ENCODE measurements at places on chromosomes 5 and 9.

- DNase-seq = no peak
These were observed 44.8 kb downstream of the VCAN start for GRCh38 chr5:83516377-83516776.

GRCh38 chr5:10536931-10537579 is 26.8 kb upstream of the ANKRD33B start:
- DNase-seq = no peak

DNA sequence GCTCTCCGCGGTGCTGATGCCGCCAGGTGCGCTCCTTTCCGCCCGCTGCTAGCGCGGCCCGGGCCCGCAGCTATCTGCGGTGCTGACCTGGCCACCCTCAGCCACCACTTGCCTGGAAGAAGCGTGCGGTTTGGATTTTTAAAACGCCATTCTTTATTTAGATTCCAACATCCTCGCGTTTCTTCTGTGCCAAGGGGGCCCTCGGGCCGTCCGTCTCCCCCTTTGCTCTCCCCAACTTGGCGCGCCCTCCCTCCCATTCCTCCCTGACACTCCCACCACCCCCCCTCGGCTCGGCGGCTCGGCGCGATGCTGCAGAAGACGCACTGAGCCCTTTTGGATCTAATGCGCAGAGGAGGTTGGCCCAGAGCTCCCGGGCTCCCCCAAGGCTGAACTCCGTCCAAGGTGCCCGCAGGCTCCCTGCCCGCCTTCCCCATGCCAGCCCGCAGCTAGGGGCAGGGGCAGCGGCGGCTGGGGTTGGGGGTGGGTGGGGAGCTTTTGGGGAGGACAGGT is at the start of gene BARHL1:
Gene BARHL1, plus strand, starts transcription at position 331 of the 510 bp plus-strand sequence. CDS start 192 bp downstream, outside the sequence.
- DNase-seq = no peak

DNA sequence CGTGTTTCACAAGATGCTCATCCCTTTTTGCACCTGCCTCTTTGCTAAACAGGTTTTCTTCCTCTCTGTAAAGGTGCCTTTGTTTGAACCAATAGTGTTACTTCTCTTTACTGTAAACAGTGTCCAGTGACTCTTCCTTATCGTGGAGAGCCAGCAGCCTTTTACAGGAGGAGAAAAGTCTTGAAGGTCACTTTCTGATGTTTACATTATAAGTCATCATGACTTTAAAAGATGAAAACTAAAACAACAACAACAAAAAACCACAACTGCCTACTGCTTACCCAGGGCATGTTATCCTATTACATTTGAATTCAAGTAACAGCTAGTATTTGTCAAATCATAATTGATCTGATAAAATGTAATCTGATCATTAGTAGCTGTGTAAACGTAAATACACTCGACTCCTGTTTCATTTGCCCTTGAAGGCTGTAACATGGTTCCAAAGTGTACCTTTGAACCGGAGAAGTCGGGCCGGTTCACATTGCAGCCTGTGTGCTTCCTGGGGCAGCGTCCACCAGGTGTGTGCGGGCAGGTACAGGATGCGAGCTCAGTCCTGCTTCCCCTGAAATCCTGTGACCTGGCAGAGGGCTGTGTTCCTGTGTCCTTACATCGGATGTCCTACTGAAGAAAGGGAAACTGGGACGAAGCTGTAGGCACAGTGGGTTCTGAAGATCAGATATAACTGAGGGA is 118.1 kb downstream of the C9orf152 start:
- no peak for DNase-seq

GRCh38 chr5:33441241-33442177 is 744 bp downstream of the TARS1 start:
- peak; percentile 29 for DNase-seq

DNA sequence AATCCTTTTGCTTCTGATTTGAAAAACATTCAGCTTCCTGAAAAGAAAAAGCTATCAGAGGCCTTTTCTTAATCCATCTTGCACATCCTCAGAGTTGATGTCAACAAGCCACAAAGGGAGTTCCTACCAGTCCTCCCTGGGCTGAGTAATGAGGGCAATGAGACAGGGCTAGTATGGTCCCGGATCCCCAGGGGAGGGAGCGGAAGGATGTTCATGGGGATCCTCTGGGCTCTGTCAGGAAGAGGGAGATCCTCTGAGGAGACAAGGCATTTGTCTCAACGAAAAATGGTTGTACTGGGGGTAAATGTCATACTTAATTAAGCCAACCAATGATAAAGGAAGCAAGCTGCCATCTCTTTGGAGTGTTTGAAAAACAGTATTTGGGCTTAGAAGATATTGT is 195.3 kb downstream of the DTWD2 start:
- no peak for DNase-seq

GRCh38 chr9:116284518-116284917 is 130.9 kb downstream of the PAPPA start:
- no peak for DNase-seq

GRCh38 chr5:154193283-154193682 is 2.8 kb downstream of the GALNT10 start:
- no peak for DNase-seq

- no peak for DNase-seq
These were observed 14.0 kb downstream of the SEC61B start for GRCh38 chr9:99235926-99236634.

DNA sequence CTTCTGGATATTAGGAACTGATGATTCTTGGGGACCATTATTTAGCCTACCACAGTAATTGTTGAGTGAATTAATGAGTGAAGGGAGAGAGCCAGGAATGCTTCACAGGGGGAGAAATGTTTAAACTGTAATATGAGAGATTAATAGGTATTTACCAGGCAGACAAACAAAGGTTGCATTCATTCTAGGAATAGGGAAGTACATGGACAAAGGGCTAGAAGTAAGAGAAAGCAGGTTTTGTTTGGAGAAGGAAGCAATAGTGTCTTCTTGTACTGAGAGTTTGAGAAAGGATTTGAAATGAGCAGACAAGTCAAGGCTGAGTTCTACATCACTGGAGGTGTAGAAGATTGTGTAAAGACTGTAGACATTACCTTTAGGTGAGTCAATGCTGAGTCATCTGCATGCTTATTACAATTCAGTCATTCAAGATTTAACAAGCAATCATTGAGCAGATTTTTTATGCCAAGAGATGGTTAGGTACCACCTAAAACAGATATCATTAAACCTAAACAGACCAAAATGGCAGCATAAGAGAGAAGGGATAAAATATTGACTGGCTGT is 8.0 kb downstream of the TAF1L start:
- no peak for DNase-seq

- no peak for DNase-seq
These were observed 1.9 kb downstream of the MLANA start for GRCh38 chr9:5892456-5893133.

DNA sequence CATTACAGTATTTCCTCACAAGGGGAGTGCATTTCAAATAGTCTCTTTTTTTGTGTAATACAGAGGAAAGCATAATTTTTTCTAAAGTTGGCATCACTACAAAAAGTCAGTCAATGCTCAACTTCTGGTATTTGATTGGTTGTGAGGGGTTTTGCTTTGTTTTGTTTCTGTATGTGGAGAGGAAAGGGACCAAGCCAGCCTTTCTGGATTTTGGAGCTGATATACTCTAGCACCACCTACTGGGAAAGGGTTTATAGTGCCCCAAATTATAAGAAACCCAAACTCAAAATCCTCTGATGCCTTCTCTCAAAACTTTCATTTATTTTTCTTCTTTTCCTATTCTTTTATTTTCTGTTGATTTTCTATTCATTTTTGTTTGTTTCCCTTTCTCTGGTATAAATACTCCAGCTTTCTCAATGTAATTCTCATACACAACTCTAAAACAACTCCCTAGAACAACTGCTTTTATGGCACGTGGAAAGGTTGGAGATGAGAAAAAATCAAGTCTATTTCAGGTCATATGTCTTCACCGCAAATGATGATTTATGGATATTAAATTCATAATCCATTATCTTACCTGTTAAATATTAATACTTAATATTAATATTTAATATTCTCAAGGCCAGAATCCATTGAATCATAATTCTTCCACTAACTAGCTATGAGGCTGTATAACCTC is 69.5 kb upstream of the ANXA1 start:
- no peak for DNase-seq

GRCh38 chr9:98707166-98708102 is 1.3 kb downstream of the GABBR2 start:
- DNase-seq = no peak

DNA sequence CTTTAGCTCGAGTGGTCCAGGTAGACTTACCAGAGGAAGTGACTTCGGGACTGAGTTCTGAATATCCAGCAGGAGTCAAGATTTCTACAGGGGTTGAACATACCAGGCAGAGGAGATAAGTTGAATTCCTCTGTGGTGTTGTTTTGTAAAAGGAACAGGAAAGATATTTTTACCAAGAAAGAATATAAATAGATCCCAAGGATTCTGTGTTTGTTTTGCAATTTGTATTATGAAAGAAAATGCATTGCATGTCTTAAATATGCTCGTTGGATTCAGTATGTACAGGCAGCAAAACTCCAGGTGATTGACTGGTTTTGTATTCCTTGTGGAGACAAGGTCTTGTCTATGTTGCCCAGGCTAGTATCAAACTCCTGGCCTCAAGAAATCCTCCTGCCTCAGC is 197.8 kb downstream of the FRMD3 start:
- no peak for DNase-seq

DNA sequence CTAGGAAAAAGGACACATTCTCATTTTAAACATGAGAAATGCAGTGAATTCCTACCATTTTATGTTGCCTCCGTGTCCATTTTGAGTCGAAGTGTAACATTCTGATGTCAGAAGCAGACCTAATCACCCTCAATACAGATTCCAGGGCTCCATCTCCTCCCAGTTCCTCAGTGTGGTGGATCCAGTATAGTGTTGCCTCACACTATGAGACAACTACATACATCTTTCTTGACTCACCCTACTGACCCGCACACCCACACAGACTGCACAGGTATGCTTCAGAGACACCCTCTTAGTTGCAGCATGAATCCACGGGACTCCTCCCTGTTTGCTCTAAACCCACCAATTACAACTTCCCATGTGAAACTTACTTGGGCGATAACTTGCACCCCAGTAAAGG is 564.9 kb downstream of the SEMA5A start:
- DNase-seq = no peak

- DNase-seq = no peak
These were observed 175.4 kb upstream of the ACTBL2 start for GRCh38 chr5:57658018-57658417.

GRCh38 chr9:103816146-103816545 is 278.0 kb upstream of the SMC2 start:
- DNase-seq = no peak

DNA sequence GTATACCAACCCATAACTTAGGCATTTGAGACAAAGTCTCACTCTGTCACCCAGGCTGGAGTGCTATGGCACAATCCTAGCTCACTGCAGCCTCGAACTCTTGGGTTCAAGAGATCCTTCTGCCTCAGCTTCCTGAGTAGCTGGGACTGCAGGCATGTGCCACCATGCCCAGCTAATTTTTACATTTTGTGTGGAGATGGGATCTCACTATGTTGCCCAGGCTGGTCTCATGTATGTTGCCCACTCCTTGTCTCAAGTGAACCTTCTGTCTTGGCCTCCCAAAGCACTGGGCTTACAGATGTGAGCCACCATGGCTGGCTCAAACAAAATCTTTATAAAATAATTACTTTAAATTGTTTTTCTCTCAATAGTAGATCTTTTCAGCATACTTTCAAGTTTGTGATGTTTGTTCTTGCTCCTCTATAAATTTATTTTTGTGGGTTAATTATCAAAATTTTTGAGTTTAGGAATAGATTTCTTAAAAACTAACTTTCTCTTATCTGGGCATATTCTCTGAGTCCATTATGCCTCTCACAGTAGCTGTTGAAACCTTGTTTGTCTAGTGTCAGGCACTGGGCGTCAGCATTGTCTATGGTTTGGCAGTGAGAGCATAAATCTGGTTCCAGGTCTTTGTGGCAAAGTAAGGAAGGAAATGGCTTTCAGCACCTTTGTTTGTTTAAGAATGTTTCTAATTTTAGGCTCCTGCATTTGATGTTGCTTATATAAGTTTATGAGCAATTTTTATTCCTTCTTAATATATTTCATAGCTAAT is 38.7 kb downstream of the NLN start:
- peak; percentile 12 for DNase-seq

DNA sequence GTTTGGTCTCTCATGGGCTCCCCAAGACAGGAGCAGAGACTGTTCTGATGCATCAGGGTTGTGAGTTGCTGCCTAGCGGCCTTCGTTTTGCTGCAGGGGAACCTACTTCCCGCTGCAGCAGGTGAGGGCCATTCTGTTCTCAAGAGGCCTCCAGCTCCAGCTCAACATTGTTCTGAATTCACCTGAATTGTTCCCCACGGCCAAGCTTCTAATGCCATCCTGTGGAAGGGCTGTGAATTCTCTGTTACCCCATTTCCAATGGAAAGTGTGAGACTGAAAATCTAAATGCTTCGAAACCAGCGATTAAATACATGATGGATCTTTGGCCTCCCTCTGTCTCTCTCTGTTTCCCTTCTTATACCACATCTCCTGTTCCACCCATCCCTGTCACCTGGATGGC is 349.1 kb upstream of the DAP start:
- no peak for DNase-seq

- DNase-seq = no peak
These were observed 75.6 kb upstream of the ZSWIM6 start for GRCh38 chr5:61256474-61256873.

GRCh38 chr9:90526386-90526785 is 116.2 kb downstream of the DIRAS2 start:
- no peak for DNase-seq

- peak; percentile 30 for DNase-seq
These were observed 44.8 kb downstream of the PARP8 start for GRCh38 chr5:50711280-50711679.

- no peak for DNase-seq
These were observed 122.8 kb downstream of the ENC1 start for GRCh38 chr5:74517700-74518099.

- peak; percentile 48 for DNase-seq
These were observed 536 bp downstream of the FEM1C start for GRCh38 chr5:115544043-115544435.

Data from activated T-cell treated with anti-CD3 and anti-CD28 coated beads for 4 hours (primary cell).